ENCODE measurements at places on chromosomes 13 and 19.

- DNase-seq = no peak
Observed at GRCh38 chr13:38415233-38415632, 65.6 kb downstream of the UFM1 start.

DNA sequence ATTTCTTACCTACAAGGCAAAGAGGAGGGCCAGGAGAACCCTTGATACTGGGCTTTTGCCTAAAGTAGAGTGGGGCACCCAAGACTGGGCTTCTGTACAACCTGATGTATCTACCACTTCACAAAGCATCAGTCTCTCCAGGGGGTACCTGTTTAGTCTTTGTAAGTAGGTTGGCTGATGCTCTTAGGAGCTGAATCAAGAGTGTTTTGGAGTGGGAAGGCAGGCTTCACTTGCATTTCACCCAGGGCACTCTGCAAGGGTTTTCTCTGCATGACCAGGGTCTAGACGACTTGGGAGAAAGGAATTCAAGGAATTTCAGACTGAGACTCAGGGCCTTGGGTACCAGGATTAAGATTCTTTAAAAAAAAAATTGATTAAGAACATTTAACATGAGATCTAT, 361.5 kb downstream of the RFC3 start:
- DNase-seq = no peak

DNA sequence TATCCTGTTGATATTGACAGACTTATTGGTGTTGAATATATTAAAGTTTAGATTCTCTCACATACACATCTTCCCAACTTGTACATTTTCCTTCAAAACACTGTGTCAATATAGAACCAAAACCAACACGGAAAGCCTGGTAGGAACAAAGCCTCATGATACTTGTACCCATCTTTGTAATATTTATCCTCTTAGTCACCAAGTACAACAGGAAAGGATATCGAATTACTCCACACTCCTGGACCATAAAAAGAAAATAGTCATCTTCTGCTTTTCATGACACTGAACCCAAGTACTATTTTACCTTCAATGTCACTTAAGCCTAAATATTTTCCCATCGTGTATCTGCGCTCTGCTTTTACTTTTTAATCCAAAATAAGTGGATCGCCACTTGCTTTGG, 702.9 kb upstream of the PCDH9 start:
- no peak for DNase-seq

DNA sequence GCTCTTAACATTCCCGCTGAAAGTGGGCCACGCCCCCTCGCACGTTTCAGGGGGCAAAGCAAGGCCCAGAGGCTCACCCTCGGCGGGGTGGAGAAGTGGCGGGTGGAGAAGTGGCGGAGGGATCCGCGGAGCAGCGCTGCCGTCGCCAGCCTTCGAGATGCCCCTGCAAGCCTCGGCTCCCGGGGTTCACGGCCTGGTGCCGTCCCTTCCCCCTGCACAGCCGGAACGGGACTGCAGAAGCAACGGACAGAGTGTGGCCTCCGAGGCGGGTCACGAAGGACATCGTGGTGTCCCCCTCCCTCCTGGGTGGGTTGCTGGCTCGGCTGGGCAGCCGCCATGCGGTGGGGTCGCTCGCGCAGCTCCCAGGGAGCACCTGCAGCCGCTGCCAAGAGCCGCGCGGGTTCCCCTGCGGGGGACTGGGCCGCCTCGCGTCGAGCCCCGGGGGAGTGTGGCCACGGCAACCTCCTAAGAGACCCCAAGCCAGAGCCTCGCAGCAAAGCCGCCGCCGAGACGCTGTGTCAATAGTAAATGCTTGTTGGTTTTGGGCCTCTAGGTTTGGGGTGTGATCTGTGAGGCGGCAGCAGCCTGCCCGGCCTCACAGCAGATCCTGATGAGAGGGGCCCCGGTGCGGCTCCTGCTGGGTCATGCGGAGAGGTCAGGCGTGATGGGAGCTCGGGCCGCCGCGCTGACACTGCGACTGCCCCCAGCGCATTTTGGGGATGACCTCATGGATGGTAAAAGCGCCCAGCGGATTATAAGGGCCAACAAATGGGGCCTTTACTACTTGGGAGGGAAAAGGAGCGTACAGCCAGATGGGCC, 5.5 kb downstream of the TPGS1 start:
- DNase-seq = no peak

DNA sequence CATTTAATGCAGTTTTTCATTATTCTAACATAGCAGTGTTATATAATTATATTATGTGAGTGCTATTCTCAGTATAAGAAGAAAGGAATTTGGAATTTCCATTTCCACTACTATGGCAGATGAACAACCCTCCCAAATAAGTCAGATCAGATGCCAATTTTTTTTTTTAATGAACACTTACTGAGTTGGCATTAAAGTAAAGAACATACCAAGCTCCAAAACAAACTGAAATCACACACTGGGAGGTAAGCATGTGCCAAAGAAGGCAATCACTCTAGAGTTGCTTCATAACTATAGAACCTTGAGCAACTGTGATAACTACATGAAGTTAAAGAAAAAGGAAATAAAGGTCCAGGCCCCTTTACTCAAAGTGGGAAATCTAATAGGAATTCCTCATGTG, 90.3 kb downstream of the RNF17 start:
- no peak for DNase-seq

- no peak for DNase-seq
Observed at GRCh38 chr19:18450931-18451836, 13.3 kb upstream of the ISYNA1 start.

DNA sequence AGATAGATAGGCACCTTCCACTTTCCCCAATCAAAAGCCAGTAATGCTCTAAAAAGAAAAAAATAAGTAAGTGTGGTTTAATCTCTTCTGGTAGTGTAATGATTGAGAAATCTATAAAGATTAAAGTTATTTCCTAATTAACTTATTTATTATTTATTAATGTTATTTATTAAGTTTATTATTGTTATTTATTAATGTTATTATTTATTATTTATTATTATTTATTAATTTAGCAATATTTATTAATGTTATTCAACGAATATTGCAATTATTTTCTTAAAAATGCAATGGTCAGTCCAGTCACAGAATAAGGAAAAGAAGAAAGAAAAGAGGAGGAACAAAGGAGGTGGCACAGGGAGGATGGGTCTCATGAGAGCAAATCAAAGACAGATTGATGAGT, 100.7 kb downstream of the FREM2 start:
- no peak for DNase-seq

- DNase-seq = no peak
Observed at GRCh38 chr13:94329277-94329676, 150.2 kb downstream of the DCT start.

- DNase-seq = no peak
Observed at GRCh38 chr13:40334616-40335015, 331.8 kb downstream of the FOXO1 start.

GRCh38 chr19:33463199-33463598, 58.4 kb downstream of the PEPD start:
- no peak for DNase-seq

DNA sequence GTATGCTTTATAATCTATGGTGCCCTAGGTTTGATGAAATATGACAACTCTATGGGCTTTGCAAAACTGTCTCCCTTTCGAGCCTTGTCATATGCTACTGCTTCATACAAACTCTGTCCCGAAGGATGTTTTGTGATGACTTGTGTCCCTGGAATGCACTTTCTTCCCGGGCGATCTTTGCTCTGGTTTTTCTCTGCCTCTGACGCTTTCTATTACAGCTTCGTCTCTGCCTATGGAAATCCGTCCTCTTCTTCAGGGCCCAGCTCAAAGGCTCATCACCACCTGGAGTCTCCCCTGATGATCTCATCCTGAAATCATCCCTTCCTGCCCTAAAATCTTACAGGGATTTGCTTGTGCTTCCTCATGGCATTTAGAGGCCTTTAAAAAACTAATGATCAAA, 191.5 kb upstream of the KL start:
- peak; percentile 66 for DNase-seq

GRCh38 chr19:29620931-29621351, 14.9 kb downstream of the POP4 start:
- no peak for DNase-seq

DNA sequence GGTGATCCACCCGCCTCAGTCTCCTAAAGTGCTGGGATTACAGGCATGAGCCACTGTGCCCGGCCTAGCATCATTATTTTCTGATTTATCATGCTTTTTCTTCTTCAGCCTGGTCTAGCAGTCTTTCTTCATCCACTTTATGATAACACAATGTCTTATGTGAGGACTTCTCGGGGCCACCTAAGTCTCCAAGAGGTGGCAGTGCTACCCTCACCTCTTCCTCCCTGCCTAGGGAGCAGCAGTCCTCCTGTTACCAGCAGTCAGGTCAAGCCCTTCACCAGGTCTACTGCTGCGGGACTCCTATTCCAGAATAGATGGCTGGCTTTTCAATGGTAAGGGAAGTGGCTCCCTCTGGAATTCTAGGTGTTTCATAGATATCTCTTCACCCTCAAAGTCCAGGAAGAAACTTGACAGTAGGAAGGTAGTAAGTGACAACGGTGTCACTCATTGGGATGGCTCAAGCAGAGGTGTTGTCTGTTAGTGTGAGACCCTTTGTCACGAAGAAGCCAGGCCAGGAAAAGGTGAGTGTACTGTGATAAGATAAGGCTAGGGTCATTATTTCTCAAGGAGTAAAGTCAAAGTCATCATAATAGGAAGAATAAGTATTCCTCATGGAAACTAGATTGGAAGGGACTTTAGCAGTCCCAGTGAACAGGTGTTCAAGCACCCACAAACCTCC, 164.0 kb downstream of the KLF5 start:
- no peak for DNase-seq

- no peak for DNase-seq
Observed at GRCh38 chr13:106680796-106681472, 113.0 kb upstream of the ARGLU1 start.

DNA sequence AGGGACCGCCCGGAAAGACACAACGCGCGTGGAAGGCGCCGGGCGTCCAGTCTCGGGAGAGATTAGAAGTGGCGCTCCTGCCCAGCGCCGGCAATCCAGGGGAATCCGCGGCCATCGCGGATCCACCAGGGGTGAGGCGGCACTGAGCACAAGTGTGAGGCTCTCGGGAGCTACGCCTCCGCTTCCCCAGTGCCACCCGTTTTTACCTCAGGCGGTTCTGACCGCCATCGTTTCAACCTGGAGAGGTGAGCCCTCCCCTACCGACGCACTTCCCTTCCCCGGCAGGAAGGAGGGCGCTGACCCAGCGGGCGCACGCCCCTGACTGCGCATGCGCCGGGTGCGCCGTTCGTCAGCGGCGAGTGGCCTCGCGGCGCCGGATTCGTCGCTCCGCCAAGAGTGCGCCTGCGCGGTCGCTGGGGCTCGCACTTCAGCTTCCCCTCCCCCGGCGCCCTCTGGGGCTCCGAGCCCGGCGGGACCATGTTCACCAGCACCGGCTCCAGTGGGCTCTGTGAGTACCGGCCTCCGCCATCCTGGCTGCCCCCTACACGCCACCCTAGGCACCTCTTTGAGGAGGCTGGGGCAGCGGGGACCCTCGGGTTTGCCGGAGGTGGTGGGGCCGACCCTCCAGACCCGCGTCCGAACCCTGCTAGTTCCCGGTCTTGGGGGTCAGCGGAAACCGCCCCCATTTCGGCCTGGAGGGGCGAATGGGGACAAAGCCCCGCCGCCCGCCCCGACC, at the start of gene UBAC2:
TSS of gene UBAC2 (plus strand) at position 423 of the 736 bp plus-strand sequence. CDS start at position 478, 55 bp downstream.
- DNase-seq = peak; percentile 45

- no peak for DNase-seq
Observed at GRCh38 chr13:109667807-109668291, 118.5 kb downstream of the IRS2 start.

DNA sequence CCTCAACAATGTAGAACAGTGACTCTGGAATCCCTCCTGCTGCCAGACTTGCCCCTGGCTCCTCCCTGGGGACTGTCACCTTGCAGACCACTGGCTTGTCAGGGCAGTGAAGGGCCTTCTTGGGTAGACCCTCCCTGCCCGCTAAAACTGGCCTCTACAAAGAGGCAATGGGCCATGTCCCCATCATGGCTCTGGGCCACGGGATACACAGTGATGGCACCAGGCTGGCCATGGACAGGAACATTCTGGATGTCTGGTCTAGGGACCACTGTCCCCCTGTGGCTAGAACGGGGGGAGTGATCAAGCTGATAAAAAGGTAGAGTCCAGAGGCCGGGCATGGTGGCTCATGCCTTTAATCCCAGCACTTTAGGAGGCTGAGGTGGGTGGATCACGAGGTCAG, 60.9 kb downstream of the ACSBG2 start:
- DNase-seq = no peak

DNA sequence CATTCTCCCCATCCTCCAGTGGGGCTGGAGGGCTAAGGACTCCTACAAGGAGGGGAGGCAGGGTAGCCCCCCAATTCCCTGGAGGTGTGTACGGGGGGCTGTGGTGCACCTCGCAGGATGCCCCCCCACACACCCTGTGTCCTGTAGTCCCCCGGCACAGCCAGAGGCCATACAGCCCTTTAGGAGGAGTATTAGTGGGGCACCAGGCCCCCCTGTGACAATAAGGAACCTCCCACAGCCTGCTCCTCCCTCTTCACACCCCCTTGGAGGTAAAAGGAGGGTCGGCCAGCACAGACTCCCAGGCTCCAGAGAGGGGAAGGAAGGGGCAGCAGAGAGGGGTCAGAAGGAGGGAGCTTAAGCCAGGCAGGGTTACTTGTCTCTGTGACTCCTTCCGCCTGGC, at the start of gene NANOS3:
TSS of gene NANOS3 (plus strand) at position 301 of the 400 bp plus-strand sequence. CDS start 115 bp downstream, outside the sequence.
- no peak for DNase-seq

DNA sequence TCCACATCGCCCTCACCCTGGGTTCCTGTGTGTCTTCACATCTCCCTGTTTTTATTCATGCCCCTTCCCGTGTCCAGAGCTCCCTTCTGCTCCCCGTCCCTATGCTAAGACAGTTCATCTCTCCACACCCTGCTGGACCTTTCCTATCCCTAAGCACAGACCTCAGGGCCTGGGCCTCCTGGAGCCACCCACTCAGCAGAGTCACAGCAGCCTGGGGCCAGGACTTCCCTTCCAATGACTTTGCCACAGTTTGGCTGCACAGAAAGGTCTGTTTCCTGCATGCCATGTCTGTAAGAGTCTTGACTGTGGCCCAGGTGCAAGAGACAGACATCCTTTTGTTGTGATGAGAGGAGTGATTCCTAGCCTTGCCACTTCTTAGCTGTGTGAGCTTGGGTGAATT, 470.7 kb downstream of the TSHZ3 start:
- no peak for DNase-seq

DNA sequence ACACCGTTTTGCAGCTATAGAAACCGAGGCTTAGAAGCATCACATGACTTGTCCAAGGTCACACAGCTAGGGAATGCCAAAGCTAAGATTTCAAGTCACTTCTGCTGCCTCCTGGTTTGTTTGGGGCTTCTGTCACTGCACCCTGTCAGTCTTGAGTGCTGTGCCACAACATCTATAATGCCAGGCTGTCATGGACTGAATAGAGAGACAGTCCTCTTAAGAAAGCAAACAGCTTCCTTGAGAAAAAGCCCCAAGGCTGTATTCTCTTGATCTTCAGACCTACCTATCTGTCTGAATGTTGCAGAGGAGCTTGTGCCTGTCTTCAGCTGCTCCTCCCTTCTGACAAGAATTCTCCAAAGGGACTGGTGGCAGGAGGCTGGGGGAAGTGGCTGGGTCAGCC, 81.6 kb downstream of the OLFM4 start:
- DNase-seq = no peak

GRCh38 chr19:542173-542866, 1.5 kb upstream of the GZMM start:
- DNase-seq = no peak

GRCh38 chr19:30708416-30709178, 336.4 kb downstream of the ZNF536 start:
- no peak for DNase-seq

- DNase-seq = no peak
Observed at GRCh38 chr19:18408053-18408476, 10.6 kb upstream of the LRRC25 start.

GRCh38 chr13:32590266-32590665, 4.0 kb downstream of the PDS5B start:
- DNase-seq = no peak

Data from AG04449 (cell line).